Smooth muscle cell of the pulmonary artery (primary cell): ENCODE measurements at places on chromosomes 11 and 22. TPM values are rescaled to one million over a fixed set of nuclear protein-coding genes. Genes with fewer than 3 reads are reported as not detected.

The DGCR6L gene
- total RNA-seq: 29.6 and 32.6 TPM in 2 replicates

The KDM4E gene
- not detected in 2 replicates for total RNA-seq

The ZC3H7B gene
- total RNA-seq: 70.1 and 79.1 TPM in 2 replicates

The KRTAP5-8 gene
- total RNA-seq: not detected in 2 replicates

The ADAMTS8 gene
- 0.07 and 0.65 TPM in 2 replicates for total RNA-seq

The HBB gene
- not detected in 2 replicates for total RNA-seq

The C22orf31 gene
- total RNA-seq: not detected in 2 replicates

The HORMAD2 gene
- not detected in 2 replicates for total RNA-seq

The OR51E2 gene
- total RNA-seq: 0.33 TPM in 1 of 2 replicates, not detected in the other

The CNTN5 gene
- total RNA-seq: 0.30 and 1.1 TPM in 2 replicates

The IFITM1 gene
- 31.5 and 106 TPM in 2 replicates for total RNA-seq

The CLCF1 gene
- total RNA-seq: 4.4 and 5.3 TPM in 2 replicates

The SEPTIN3 gene
- total RNA-seq: 0.07 and 0.30 TPM in 2 replicates

The CARS1 gene
- 71.2 and 85.3 TPM in 2 replicates for total RNA-seq

The POGLUT3 gene
- total RNA-seq: 24.2 and 37.5 TPM in 2 replicates

The SCGB1D2 gene
- not detected in 2 replicates for total RNA-seq

The CRYBA4 gene
- not detected in 2 replicates for total RNA-seq

The INS gene
- total RNA-seq: not detected in 2 replicates

The UVRAG gene
- total RNA-seq: 22.4 and 23.3 TPM in 2 replicates

The CHRM1 gene
- not detected in 2 replicates for total RNA-seq

The OR8G5 gene
- not detected in 2 replicates for total RNA-seq

The FAM180B gene
- not detected in 2 replicates for total RNA-seq

The CCDC73 gene
- total RNA-seq: not detected in 2 replicates

The LINC01488 gene
- total RNA-seq: not detected in 2 replicates

The KLHL35 gene
- 3.6 and 4.6 TPM in 2 replicates for total RNA-seq

The OR10D3 gene
- total RNA-seq: not detected in 2 replicates

The ANGPTL5 gene
- 2.7 TPM in 1 of 2 replicates, not detected in the other for total RNA-seq

The IRAG1 gene
- total RNA-seq: 40.8 and 69.0 TPM in 2 replicates

The ST14 gene
- 0.07 TPM in 1 of 2 replicates, not detected in the other for total RNA-seq

The ROM1 gene
- 3.1 and 5.8 TPM in 2 replicates for total RNA-seq

The WT1 gene
- 0.07 TPM in 1 of 2 replicates, not detected in the other for total RNA-seq

The KMT2A gene
- 55.1 and 57.6 TPM in 2 replicates for total RNA-seq

The PCSK7 gene
- total RNA-seq: 44.0 and 68.3 TPM in 2 replicates

The MS4A4A gene
- not detected in 2 replicates for total RNA-seq

The KBTBD3 gene
- total RNA-seq: 3.9 and 6.9 TPM in 2 replicates

The TMPRSS4 gene
- total RNA-seq: not detected in 2 replicates

The GAL3ST1 gene
- total RNA-seq: 0.23 and 0.39 TPM in 2 replicates

The LRRC74B gene
- total RNA-seq: 0.07 TPM in 1 of 2 replicates, not detected in the other

The IGSF9B gene
- 0.73 and 2.2 TPM in 2 replicates for total RNA-seq

The VWCE gene
- 1.4 and 1.9 TPM in 2 replicates for total RNA-seq

The SOX6 gene
- total RNA-seq: 0.43 and 2.5 TPM in 2 replicates

The BCL2L13 gene
- 55.8 and 66.4 TPM in 2 replicates for total RNA-seq

The UBQLN3 gene
- total RNA-seq: 0.10 and 0.26 TPM in 2 replicates

The PATL1 gene
- 9.9 and 13.8 TPM in 2 replicates for total RNA-seq

The FOSL1 gene
- 9.8 and 26.0 TPM in 2 replicates for total RNA-seq

The GP1BB gene
- total RNA-seq: 4.3 and 5.9 TPM in 2 replicates

The ABTB2 gene
- 3.3 and 9.9 TPM in 2 replicates for total RNA-seq

The OR56A1 gene
- total RNA-seq: not detected in 2 replicates

The PRR5L gene
- 12.1 and 32.3 TPM in 2 replicates for total RNA-seq

The OR5A1 gene
- total RNA-seq: not detected in 2 replicates

The VSIG10L2 gene
- total RNA-seq: not detected in 2 replicates

The FOLR1 gene
- not detected in 2 replicates for total RNA-seq

The TM7SF2 gene
- total RNA-seq: 9.0 and 12.6 TPM in 2 replicates

The BTG4 gene
- total RNA-seq: not detected in 2 replicates

The CCDC116 gene
- total RNA-seq: 0.20 and 0.26 TPM in 2 replicates

The SMIM35 gene
- total RNA-seq: not detected in 2 replicates

The ARHGAP42 gene
- 9.3 and 16.4 TPM in 2 replicates for total RNA-seq
